Activated CD8-positive, alpha-beta T cell treated with anti-CD3 and anti-CD28 coated beads for 36 hours (primary cell): ENCODE measurements at places on chromosomes 5 and 9.

GRCh38 chr5:78509884-78510769 is 138.4 kb downstream of the LHFPL2 start:
- H3K4me1 ChIP-seq, result peaks cover 10% of the 10 kb centered on the region
- H3K27me3 ChIP-seq, result peaks cover 52% of the 10 kb centered on the region
- no peak overlapping the region for H3K27ac ChIP-seq
- peak overlapping the region; percentile 69 for H3K4me3 ChIP-seq
- no peaks in the 10 kb centered on the region for H3K36me3 ChIP-seq

DNA sequence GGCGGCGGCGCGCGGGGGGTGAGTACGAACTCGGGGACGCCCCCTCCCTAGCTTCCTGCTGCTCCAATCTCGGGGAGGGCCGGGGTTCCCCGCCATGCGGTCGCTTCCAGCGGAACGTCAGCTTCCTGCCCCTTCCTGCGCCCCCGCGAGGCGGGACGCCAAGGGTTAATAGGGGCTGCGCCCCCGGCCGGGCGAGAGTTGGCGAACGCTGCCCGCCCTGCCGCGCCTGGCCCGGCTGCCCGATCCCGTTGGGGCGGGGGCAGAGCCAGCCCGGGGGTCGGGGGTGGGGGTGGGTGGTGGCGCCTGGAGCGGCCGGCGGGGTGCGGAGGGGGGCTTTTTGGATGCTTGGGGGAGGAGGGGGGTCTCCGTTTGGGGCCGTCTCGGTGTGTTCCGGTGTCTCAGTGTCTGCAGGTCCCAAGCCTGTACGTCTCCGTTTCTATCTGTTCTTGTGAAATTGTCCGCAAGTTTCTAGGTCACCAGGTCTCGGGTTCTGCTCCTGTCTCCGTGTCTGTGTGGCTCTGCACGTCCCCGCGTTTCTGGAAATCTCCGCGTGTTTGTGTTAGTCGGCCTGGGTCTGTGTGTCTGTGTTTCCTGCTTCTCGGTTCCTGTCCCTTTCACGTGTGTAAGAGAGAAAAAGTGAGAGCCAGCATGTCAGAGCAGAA is 789 bp downstream of the COL27A1 start:
- H3K4me3 ChIP-seq, result peak overlapping the region; percentile 78
- peaks cover 21% of the 10 kb centered on the region for H3K4me1 ChIP-seq
- peaks cover 40% of the 10 kb centered on the region for H3K27me3 ChIP-seq
- H3K27ac ChIP-seq, result peak overlapping the region; percentile 72

- H3K27ac ChIP-seq, result no peak overlapping the region
- H3K4me1 ChIP-seq, result no peaks in the 10 kb centered on the region
- no peak for DNase-seq
- H3K4me3 ChIP-seq, result no peak overlapping the region
- no peaks in the 10 kb centered on the region for H3K36me3 ChIP-seq
Observed at GRCh38 chr5:145829708-145830361, 5.3 kb downstream of the PRELID2 start.

- H3K4me3 ChIP-seq, result no peak overlapping the region
- no peaks in the 10 kb centered on the region for H3K27me3 ChIP-seq
- no peaks in the 10 kb centered on the region for H3K36me3 ChIP-seq
- DNase-seq, result no peak
- no peaks in the 10 kb centered on the region for H3K4me1 ChIP-seq
- H3K27ac ChIP-seq, result no peak overlapping the region
Observed at GRCh38 chr5:127079994-127080491, 6.7 kb upstream of the C5orf63 start.

DNA sequence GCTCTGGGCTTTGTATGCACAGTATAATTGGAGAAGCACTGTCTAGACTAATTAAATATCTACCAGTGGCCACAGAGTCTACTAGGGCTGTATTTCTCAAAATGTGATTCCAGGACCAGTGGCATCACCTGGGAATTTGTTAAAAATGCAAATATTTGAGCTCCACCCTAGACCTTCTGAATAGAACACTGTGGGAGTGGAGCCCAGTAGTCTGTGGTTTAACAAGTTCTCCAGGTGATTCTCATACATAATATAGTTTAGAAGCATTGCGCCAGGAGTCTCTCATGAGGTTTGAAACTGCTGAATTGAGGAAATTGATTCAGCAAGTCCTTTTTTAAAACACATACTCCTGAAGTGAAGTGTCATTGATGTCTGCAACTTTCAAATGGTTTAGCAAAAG is 74.7 kb downstream of the FCHO2 start:
- no peaks in the 10 kb centered on the region for H3K4me1 ChIP-seq
- H3K36me3 ChIP-seq, result no peaks in the 10 kb centered on the region
- no peak overlapping the region for H3K27ac ChIP-seq
- H3K4me3 ChIP-seq, result no peak overlapping the region
- no peaks in the 10 kb centered on the region for H3K27me3 ChIP-seq
